ENCODE measurements at places on chromosomes 1 and 21. TPM values are rescaled to one million over a fixed set of nuclear protein-coding genes. Genes with fewer than 3 reads are reported as not detected.

- no peaks in the 10 kb centered on the region for H3K36me3 ChIP-seq
- H3K4me1 ChIP-seq = no peaks in the 10 kb centered on the region
- DNase-seq = no peak
- no peaks in the 10 kb centered on the region for H3K27me3 ChIP-seq
- H3K4me3 ChIP-seq = no peak overlapping the region
Observed at GRCh38 chr1:181748013-181748412, 264.7 kb downstream of the CACNA1E start.

The CD53 gene
- polyA plus RNA-seq = 1,023 TPM

DNA sequence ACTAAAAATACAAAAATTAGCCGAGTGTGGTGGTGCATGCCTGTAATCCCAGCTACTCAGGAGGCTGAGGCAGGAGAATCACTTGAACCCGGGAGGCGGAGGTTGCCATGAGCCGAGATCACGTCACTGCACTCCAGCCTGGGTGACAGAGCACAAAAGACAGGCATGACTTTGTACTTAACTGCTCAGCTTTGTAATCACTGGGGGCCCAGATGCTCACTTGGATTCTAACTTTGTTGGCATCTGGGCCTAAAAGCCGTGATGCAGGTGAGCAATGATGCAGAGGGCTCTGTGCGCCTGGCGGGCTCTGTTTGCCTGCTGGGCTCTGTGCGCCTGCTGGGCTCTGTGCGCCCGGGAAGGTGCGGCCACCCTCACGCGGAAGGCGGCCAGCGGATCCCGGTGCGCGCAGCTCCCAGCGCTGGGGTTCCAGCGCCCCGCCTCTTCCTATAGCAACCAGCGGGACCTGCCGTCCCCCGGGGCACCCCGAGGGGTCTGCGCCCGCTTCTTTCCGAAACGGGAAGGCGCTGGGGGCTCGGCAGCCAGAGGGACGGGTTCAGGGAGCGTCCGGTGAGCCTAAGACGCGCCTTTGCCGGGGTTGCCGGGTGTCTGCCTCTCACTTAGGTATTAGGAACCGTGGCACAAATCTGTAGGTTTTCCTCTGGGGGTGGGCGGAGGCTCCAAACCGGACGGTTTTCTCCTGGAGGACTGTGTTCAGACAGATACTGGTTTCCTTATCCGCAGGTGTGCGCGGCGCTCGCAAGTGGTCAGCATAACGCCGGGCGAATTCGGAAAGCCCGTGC lies 31.7 kb downstream of the PRMT2 start:
- peak; percentile 17 for DNase-seq
- no peaks in the 10 kb centered on the region for H3K36me3 ChIP-seq
- no peaks in the 10 kb centered on the region for H3K4me1 ChIP-seq
- no peaks in the 10 kb centered on the region for H3K27me3 ChIP-seq
- H3K4me3 ChIP-seq = peak overlapping the region; percentile 64

The MROH9 gene
- not detected for polyA plus RNA-seq

DNA sequence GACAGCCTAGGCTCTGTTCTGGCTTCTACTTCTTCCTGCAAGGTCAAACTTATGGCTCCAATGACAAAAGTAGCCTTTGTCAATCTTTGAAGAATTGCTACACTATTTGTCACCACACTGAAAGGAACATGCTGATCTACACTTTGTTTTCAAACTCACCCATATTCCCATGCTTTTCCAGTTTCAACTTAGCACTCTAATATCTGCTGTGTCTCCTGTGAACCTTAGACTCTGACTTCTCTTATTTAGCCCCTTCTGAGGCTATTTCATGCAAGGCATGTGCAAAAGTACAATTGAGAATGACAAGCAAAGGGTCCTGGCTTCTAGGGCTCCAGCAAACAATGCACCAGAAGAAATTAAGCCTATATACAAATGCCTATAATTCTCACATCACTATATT lies 374.9 kb downstream of the VAV3 start:
- H3K4me3 ChIP-seq = no peak overlapping the region
- no peaks in the 10 kb centered on the region for H3K27me3 ChIP-seq
- no peaks in the 10 kb centered on the region for H3K36me3 ChIP-seq

GRCh38 chr1:164842870-164843269 lies 283.9 kb downstream of the PBX1 start:
- DNase-seq = no peak
- H3K27me3 ChIP-seq = no peaks in the 10 kb centered on the region
- H3K4me1 ChIP-seq = no peaks in the 10 kb centered on the region
- no peak overlapping the region for H3K4me3 ChIP-seq
- no peaks in the 10 kb centered on the region for H3K36me3 ChIP-seq

The KCNE1 gene
- polyA plus RNA-seq = not detected

GRCh38 chr1:44034976-44035716 lies 3.9 kb upstream of the SLC6A9 start:
- H3K36me3 ChIP-seq = no peaks in the 10 kb centered on the region
- DNase-seq = no peak
- H3K27ac ChIP-seq = no peak overlapping the region
- H3K27me3 ChIP-seq = no peaks in the 10 kb centered on the region

The KHDC4 gene
- polyA plus RNA-seq = 9.3 TPM

DNA sequence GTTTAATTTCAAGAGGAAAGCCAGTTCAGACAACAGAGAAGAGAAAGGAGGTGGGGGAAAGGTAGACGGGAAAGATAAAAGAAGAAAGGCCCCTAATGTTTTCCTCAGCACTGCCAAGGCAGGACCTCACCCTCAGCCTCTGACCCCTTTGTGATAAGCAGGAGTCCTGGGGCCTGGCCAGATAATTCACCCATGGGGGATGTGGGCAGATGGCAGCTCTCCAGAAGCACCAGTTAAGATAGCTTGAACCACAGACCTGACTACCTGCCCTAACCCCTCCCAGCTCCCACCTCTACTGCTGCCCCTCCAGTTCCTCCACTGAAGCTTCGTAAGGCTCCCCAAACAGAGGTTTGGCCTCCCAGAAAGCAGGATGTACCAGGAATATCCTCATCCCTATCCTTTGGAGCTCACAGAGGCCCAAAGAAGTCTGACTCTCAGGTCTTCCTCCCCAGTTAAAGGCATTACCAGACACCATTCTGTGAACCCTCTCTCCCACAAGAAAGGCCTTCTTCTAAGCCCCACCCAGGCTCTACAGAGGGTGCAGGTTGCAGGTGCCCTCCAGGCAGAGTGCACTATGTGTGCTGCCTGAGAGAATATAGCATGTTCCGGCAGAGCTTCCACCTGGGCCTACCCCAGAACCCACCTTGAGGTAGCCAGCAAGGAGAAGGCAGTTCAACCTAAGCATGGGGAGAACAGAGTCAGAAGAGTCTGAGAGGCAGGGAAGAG lies 9.2 kb upstream of the SNAPIN start:
- H3K27me3 ChIP-seq = no peaks in the 10 kb centered on the region
- H3K36me3 ChIP-seq = peaks cover 19% of the 10 kb centered on the region
- DNase-seq = peak; percentile 45
- peaks cover 7% of the 10 kb centered on the region for H3K4me1 ChIP-seq
- no peak overlapping the region for H3K4me3 ChIP-seq
- peak overlapping the region; percentile 69 for H3K27ac ChIP-seq

The RNU1-3 gene
- polyA plus RNA-seq = not detected

DNA sequence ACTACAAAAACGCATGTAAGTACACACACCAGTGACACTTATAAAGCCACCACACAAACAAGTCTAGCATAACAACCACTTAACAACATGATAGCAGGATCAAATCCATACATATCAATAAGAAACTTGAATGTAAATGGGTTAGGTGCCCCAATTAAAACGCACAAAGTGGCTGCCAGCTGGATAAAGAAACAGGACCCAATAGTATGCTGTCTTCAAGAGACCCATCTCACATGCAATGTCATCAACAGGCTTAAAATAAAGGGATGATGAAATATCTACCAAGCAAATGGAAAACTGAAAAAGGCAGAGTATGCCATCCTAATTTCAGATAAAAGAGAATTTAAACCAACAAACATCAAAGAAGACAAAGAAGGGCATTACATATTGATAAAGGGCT lies 109.6 kb downstream of the SLC5A9 start:
- no peak for DNase-seq
- no peaks in the 10 kb centered on the region for H3K27me3 ChIP-seq
- no peak overlapping the region for H3K4me3 ChIP-seq

DNA sequence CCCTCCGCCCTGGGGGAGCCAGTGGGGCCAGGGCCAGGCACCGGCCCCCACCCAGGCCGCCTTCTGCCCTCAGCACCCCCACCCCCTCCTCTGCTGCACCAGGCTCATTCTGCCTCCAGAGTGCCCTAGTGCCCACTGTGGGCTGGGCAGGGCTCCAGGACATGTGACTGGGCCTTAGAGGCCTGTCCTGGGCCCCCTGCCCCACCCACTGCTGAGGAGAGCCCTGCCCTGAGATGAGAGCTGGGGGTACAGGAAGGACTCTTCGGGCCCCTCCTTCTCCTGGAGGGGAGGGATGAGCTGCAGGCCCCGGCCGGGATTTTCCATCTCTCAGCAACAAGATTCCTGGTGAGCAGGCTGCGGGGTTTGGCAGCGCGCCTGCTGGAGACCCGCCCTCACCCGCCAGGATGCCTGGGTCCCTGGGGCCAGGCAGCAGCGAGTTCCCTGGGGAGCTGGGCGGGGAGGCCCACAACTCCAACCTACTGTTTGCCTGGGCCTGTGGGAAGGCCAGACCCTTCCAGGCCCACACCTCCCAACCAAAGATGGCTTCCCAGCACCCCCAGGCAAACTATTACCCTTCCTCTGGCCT lies 14.0 kb downstream of the AHDC1 start:
- H3K27me3 ChIP-seq = no peaks in the 10 kb centered on the region
- H3K4me3 ChIP-seq = no peak overlapping the region
- no peak for DNase-seq
- H3K36me3 ChIP-seq = no peaks in the 10 kb centered on the region
- H3K27ac ChIP-seq = no peak overlapping the region

The LEPROT gene
- polyA plus RNA-seq = 15.2 TPM

DNA sequence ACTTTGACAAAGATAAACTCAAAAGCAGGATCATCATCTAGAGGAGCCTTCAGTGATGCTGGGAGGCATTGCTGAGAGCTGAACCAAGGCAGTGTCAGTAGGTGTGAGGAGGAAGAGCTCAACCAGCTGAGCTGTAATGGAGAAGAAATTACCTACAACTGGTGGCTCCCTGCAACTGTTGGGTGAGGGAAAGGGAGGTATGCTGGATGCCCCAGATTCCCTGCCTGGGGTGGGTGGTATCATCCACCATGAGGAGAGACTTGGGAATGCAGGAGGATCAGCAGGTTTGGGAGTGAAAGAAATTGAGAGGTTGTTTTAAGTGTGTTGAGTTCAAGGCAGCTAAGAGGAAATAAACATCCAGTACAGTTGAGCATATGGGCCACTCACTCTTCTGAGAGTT lies 199.8 kb downstream of the DNM3 start:
- DNase-seq = no peak
- no peak overlapping the region for H3K4me3 ChIP-seq
- no peaks in the 10 kb centered on the region for H3K36me3 ChIP-seq
- no peaks in the 10 kb centered on the region for H3K27me3 ChIP-seq

The MTF2 gene
- 75.9 TPM for polyA plus RNA-seq

DNA sequence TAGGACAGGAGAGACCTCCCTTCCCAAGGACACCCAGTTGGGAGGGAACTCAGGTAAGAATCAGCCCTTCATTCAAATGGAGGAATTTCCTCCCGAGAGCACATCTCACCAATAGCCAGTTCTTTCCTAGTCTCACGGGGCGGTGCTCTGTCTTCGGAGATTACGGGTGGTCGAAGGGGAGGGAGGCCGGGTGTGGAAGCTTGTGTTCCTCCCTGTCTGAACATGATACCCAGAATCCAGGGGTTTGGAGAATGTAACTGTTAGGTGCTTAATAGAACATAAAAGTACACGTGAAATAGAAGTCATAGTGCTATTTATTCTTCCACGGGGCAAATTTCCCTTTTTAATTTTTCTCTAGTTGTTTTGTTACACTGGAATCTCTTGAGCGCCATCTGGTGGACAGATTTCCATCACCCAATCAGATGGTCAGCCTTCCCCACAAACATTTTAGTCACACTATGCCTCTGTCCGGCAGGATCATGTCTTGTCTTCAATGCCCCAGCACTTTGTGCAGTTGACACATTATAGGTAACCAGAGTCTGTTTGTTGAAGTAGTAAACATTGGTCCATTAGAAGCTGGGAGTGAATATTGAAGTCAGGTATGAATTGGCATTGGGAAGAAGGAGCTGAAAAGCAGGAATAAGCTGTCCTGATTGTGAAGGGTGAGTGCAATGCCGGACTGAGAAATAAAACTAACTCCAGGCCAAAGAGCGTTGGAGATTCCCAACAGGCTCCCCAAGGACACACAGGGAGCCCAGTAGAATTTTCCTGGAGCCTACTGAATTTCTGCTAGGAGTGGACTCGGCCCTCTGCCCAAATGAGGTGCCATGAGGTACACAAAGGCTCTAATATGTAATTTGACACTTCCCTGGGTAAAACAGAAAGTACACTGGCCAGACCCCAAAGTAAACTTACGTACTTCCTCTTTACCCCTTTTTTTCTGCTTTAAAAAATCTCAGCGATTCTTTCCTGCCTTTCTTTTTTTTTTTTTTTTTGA lies 27.6 kb upstream of the ZNF697 start:
- H3K27me3 ChIP-seq = no peaks in the 10 kb centered on the region
- no peaks in the 10 kb centered on the region for H3K4me1 ChIP-seq
- H3K4me3 ChIP-seq = peak overlapping the region; percentile 26
- no peaks in the 10 kb centered on the region for H3K36me3 ChIP-seq

GRCh38 chr1:236159704-236160539 lies 17.6 kb downstream of the GPR137B start:
- DNase-seq = no peak
- H3K4me1 ChIP-seq = peaks cover 27% of the 10 kb centered on the region
- no peak overlapping the region for H3K27ac ChIP-seq

DNA sequence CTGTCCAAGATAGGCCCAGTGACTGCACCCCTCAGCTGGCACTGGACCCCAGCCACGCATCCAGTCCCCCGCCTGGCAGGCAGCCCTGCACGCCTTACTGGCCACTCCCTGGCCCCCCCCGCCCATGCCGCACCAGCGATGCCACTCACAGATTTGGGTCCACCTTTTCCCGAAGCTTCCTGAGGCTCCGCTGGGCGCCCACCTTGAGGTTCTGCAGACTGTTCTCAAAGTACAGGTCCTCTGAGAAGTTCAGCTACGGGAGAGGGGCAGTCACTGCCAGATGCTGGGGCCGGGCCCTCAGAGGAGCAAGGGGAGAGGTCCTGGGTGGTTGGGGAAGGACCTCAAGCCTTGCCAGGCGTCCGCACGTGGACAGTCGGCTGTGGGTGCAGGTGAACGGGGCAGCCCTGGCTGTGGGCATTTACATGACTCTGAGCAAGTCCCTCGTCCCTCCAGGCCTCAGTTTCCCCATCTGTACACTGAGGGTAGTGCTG lies 8.1 kb downstream of the PRXL2B start:
- H3K4me3 ChIP-seq = no peak overlapping the region
- no peaks in the 10 kb centered on the region for H3K27me3 ChIP-seq

The DNALI1 gene
- polyA plus RNA-seq = not detected

GRCh38 chr1:214446772-214447556 lies 104.4 kb downstream of the PTPN14 start:
- no peaks in the 10 kb centered on the region for H3K36me3 ChIP-seq
- no peaks in the 10 kb centered on the region for H3K27me3 ChIP-seq
- DNase-seq = no peak
- H3K4me1 ChIP-seq = no peaks in the 10 kb centered on the region
- no peak overlapping the region for H3K4me3 ChIP-seq

The EPHX1 gene
- polyA plus RNA-seq = 0.83 TPM

The EDARADD gene
- polyA plus RNA-seq = not detected

All from naive thymus-derived CD4-positive, alpha-beta T cell (primary cell).